ENCODE measurements at places on chromosomes 13 and 19.

DNA sequence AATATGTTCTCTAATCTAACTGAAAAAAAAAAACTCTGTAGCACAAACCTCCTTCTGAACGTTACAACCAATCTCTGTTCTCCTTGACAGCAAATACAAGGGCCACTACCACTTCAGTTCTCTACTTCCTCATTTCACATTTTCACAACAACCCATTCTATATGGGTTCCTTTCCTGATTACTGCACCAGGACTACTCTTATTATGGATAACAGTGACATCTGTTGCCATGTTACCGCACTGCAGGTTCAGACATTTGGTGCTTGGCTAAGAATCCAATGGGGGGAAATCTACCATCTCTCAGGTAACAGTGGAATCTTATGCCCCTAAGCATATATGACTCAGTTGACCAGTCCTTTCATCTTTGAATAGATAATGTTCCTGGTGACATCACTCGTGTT is 11.6 kb upstream of the FPR3 start:
- DNase-seq, result no peak

- DNase-seq, result no peak
These were observed 5.7 kb downstream of the ZNF566 start for GRCh38 chr19:36483653-36484052.

DNA sequence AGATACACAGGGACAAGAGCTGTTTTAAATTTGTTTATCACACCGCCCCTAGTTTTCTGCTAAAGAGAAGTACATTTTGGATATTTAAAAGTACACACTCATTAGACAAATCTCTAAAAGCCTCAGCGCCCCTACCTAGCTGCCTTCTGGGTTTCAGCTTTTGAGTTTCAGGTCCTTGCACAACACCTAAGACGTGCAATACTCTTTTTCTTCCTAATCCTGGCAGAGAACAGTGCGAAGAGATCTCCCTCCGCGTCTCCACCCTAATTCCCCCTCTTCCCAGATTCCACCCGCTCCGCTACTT is 421 bp upstream of the KLF5 start:
- DNase-seq, result no peak

DNA sequence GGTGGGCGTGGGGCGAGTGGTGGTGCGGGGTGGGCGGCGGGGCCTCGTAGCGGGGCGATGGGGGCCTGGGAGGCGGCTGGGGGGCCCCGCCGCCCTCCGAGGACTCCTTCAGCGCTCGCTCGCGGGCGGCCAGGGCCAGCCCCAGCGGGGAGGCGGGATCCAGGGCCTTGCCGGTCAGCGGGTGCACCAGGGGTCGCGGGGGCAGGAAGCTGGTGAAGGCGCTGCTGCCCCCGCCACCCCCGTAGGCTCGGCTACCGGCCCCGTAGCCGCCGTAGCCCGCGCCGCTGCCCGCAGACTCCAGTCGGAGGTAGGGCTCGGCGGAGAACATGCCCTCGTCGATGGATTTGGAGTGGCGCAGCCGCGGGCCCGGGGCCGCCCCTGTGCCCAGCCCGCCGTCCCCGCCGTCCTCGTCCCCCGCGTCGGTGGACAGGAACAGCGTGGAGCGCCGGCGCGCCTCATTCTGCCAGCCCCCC is 18.6 kb downstream of the C19orf81 start:
- no peak for DNase-seq

GRCh38 chr19:42273407-42274064 is 4.5 kb downstream of the CIC start:
- no peak for DNase-seq

GRCh38 chr19:4577020-4577782 is 17.7 kb upstream of the SEMA6B start:
- DNase-seq, result no peak

DNA sequence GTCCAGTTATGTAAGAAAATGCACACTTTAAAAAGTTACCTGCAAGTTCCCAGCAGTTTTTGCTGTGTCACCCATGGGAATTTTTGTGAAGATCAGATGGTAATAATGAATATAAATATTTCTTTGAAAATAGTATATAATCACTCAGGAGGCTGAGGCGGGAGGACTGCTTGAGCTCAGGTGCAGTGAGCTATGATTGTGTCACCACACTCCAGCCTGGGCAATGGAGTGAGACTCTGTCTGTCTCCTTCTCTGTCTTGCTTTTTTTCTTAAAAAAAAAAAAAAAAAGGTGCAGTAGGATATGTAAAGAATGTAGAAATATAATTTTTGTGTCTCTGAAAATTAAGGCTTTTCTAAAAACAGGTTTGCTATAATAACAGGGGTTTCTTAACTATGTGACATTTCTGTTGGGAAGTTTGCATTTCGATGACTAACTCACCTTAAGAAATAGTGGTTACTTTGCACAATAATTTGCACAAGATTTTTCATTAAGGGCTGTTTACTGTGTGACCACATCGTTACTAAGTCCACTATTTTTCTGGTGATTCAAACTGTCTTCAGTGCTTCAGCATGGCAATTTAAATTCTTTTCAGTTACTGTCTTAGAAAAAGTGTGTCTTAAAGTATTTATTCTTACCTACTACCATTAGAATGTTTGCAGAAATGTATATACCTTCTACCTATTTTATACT is 37.3 kb downstream of the DNAJC3 start:
- peak; percentile 33 for DNase-seq

GRCh38 chr13:110216006-110216397 is 91.0 kb downstream of the COL4A1 start:
- DNase-seq, result no peak

DNA sequence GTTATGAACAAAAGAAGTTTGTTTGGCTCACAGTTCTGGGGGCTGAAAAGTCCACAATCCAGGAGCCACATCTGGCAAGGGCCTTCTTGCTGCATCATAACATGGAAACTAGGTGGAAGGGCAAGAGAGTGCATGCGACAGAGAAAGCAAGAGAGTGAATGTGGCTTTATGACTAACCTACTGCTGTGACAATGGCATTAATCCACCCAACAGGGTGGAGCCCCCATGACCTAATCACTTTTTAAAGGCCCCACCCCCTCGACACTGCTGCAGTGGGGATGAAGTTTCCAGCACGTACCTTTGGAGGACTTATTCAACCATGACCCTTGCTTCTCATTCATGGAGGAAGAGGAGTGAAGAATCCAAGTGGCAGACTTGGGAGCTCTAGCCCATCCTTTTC is 30.0 kb upstream of the RFXAP start:
- DNase-seq, result peak; percentile 11

DNA sequence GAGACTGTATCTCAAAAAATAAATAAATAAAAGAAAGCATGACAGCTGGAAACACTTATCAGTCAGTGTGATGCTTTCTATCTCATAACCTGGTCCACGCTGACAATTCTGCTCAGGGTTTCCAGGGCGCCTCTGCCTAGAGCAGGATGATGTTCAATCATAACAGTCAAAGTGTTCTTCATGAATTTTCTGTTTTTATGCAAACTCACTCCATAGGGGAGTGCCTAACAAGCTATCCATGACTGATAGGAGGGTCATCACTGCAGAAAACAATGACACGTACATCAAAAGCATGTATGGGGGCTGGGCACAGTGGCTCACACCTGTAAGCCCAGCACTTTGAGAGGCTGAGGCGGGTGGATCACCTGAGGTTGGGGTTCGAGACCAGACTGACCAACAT is 41.4 kb upstream of the ZNF83 start:
- no peak for DNase-seq

DNA sequence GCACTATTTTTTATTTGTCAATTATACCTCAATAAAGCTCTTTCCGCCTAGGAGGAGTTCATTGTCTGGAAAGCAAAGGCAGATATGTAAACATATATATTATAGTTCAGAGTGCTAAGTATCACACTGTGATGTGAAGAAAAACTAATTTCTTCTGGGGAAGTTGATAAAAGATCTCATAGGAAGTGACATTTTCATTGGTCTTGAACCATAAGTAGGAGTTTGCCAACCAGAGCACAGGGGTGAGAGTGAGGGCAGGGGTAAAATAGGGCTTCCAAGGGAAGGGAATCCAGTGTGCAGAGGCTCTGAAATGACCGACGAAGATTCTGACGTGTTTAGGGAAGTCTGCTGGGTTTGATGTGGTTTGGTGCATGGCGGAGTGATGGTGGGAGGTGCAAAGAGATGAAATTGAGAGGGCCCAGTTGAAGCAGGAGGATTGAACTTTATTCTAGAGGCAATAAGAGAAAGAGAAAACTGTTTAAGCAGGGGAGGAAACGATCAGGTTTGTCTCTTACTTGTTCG is 780 bp upstream of the GTF2F2 start:
- DNase-seq, result peak; percentile 36
